Activated naive CD8-positive, alpha-beta T cell treated with anti-CD3 and anti-CD28 coated beads for 36 hours (primary cell): ENCODE measurements at places on chromosomes 12 and 14.

GRCh38 chr12:90399357-90399756, 555.6 kb downstream of the CCER1 start:
- H3K27me3 ChIP-seq: no peaks in the 10 kb centered on the region
- H3K4me3 ChIP-seq: no peak overlapping the region
- no peaks in the 10 kb centered on the region for H3K4me1 ChIP-seq
- no peak overlapping the region for H3K27ac ChIP-seq
- DNase-seq: no peak

DNA sequence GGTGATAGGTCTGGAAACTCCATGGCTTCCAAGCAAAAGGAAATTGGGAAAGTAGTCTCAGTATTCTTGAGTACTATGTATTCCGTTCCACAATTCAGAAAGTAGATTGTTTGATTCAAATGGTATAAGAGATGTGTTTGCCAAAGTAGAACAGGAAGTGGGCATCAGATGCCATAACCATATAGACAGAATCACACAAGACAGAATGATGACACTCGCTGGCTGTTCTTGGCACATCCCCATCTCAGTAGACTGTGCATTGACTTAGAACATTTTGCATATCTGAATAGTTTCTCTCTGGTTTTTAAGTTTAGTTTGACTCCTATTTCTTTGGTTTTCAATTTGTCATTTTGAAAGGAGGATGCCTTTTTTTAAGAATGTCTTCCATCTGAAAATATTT, 221.1 kb upstream of the RGS6 start:
- peaks cover 13% of the 10 kb centered on the region for H3K4me1 ChIP-seq
- no peaks in the 10 kb centered on the region for H3K27me3 ChIP-seq
- H3K4me3 ChIP-seq: no peak overlapping the region
- peak overlapping the region; percentile 19 for H3K27ac ChIP-seq
- peaks cover 23% of the 10 kb centered on the region for H3K36me3 ChIP-seq

GRCh38 chr12:26153421-26154154, 28.8 kb upstream of the BHLHE41 start:
- H3K36me3 ChIP-seq: no peaks in the 10 kb centered on the region
- no peak overlapping the region for H3K4me3 ChIP-seq
- no peaks in the 10 kb centered on the region for H3K4me1 ChIP-seq
- peaks cover 4% of the 10 kb centered on the region for H3K27me3 ChIP-seq
- no peak for DNase-seq
- H3K27ac ChIP-seq: no peak overlapping the region

- DNase-seq: no peak
- H3K4me1 ChIP-seq: no peaks in the 10 kb centered on the region
- no peak overlapping the region for H3K27ac ChIP-seq
- no peaks in the 10 kb centered on the region for H3K36me3 ChIP-seq
These were observed 157.3 kb upstream of the TMEM132C start for GRCh38 chr12:128109636-128110035.

DNA sequence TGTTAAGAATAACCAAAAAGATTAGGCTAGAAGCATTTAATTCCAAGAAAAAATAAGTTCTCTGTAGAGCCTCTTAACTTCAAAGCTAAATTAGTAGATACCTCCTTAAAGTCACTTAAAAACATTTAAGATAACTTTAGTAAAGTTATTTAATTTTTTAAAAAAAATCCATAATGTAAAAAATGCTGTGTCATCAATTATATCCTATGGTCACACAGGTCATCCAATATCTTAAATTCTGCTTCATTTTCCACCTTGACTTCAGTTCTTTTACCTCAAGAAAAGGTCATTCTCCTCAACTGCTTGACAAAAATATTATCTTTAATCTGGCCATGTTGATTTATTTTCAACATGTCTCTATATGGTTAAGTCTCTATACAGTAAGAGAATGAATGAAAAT, 274.3 kb downstream of the PRKD1 start:
- no peaks in the 10 kb centered on the region for H3K36me3 ChIP-seq
- H3K27me3 ChIP-seq: no peaks in the 10 kb centered on the region
- DNase-seq: no peak
- no peaks in the 10 kb centered on the region for H3K4me1 ChIP-seq
- no peak overlapping the region for H3K27ac ChIP-seq
- no peak overlapping the region for H3K4me3 ChIP-seq

DNA sequence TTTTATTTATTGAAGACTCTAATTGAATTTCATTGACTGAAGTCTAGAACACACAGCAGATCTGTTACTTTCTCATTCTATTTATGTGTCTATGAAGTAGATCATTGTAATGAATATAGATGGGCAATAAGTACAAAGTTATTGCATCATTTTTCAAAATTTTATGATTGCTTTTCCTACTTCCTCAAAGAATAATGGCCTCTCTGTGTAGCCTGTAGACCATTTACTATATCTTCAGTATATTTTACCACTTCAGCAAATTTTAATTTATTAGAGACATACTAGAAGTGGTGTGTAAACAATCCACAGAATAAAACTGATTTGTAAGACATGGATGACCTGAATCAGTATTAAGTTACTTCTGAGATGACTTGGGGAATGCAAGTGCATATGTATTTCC, 291.7 kb upstream of the FAR2 start:
- H3K4me1 ChIP-seq: no peaks in the 10 kb centered on the region
- H3K27ac ChIP-seq: no peak overlapping the region
- DNase-seq: no peak
- H3K4me3 ChIP-seq: no peak overlapping the region
- H3K27me3 ChIP-seq: peaks cover 4% of the 10 kb centered on the region

DNA sequence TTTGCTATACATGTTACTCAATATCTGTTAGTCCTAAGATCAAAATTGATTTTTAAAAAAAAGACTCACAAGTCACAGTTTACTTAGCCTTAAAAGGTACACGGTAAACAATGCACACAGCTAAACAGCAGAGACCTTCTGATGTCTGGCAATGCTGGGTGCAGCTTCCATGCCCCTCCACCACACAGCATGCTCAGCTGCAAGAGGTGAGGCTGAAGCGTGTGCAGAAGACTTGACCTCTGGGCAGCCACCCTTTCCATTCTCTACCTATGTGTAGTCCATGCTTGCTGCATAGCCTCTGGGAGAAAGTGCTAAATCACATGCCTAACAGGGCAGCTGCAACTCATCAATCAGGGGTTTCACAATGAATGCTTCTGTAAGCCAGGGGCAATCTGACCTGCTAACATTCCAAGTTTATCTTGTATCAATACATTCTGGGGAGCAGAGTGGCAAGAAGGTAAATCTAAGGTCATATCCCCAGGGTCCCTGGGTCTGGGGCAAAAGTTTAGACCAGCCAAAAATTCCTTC, 44.5 kb upstream of the AMN1 start:
- H3K27me3 ChIP-seq: no peaks in the 10 kb centered on the region
- no peak for DNase-seq
- H3K36me3 ChIP-seq: peaks cover 3% of the 10 kb centered on the region
- H3K4me3 ChIP-seq: no peak overlapping the region
- no peak overlapping the region for H3K27ac ChIP-seq

GRCh38 chr14:31943217-31943799, 133.8 kb upstream of the ARHGAP5 start:
- H3K4me1 ChIP-seq: peaks cover 7% of the 10 kb centered on the region
- no peaks in the 10 kb centered on the region for H3K36me3 ChIP-seq
- DNase-seq: no peak
- no peak overlapping the region for H3K27ac ChIP-seq
- H3K4me3 ChIP-seq: no peak overlapping the region

DNA sequence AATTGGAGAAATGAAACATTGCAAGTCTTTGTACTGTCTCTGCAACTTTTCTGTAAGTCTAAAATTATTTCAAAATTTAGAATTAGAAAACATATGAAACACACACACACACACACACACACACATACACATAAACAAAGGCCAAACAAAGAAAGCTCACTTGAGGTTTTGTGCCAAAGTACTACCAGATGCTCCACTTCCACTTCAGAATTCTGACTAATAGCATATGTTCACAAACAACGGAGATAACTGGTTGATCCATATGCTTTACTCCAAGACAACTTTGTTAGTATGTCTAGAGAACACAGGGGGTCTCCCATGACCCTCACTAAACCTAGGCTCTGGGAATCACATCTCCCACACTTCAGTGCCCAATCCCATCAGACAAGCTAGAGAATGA, 133.8 kb upstream of the CLEC14A start:
- no peaks in the 10 kb centered on the region for H3K4me1 ChIP-seq
- DNase-seq: no peak
- no peak overlapping the region for H3K27ac ChIP-seq
- no peaks in the 10 kb centered on the region for H3K36me3 ChIP-seq
- no peaks in the 10 kb centered on the region for H3K27me3 ChIP-seq
- no peak overlapping the region for H3K4me3 ChIP-seq

- no peak for DNase-seq
- no peaks in the 10 kb centered on the region for H3K36me3 ChIP-seq
- H3K4me3 ChIP-seq: no peak overlapping the region
- no peak overlapping the region for H3K27ac ChIP-seq
These were observed 151.6 kb downstream of the SEC23A start for GRCh38 chr14:38951451-38951850.

- H3K4me1 ChIP-seq: peaks cover 32% of the 10 kb centered on the region
- DNase-seq: no peak
- no peaks in the 10 kb centered on the region for H3K27me3 ChIP-seq
- H3K27ac ChIP-seq: no peak overlapping the region
- no peak overlapping the region for H3K4me3 ChIP-seq
These were observed 5.5 kb upstream of the GPR19 start for GRCh38 chr12:12701457-12701856.

DNA sequence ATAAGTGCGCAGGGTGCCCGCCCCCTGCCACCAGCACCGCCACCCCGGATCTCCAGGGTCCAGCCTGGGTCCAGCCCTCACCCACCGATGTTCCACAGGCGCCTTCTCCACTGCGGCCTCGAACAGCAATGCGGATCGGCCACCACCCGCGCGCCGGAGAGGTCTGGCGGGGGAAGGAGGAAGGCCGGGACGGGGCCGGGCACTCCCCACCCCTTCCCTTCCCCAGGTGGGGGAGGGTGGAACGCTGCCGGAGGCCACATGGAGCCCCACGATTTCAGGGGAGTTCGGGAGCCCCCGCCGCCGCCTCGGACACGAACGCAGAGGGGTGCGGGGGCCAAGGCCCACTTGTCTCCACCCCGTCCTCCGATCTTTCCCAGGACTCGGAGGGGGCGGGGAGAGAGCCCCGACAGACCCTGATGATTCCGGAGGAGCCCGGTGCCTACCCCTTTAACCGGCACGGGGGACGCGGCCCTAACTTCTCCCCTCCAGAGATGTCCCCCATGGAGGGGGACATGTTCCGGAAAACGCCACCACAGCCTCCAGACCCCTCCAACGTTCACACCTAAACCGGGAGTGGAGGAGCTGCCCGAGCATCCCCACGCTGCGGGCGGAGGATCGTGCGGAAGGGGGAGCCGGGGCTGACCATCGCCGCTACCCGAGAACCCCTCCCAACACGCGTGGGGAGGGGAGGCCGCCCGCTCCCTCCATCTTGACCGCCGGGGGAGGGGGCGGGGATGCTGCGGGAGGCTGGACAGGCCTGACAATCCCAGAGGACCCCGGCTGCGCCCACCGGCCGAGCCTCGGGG, 1.1 kb downstream of the ATXN2 start:
- peaks cover 2% of the 10 kb centered on the region for H3K36me3 ChIP-seq
- DNase-seq: peak; percentile 42
- peak overlapping the region; percentile 87 for H3K4me3 ChIP-seq
- H3K4me1 ChIP-seq: peaks cover 26% of the 10 kb centered on the region
- H3K27ac ChIP-seq: peak overlapping the region; percentile 83

GRCh38 chr14:100330388-100330931, 7.3 kb downstream of the SLC25A47 start:
- no peak for DNase-seq
- no peak overlapping the region for H3K4me3 ChIP-seq
- no peak overlapping the region for H3K27ac ChIP-seq
- peaks cover 15% of the 10 kb centered on the region for H3K36me3 ChIP-seq
- no peaks in the 10 kb centered on the region for H3K4me1 ChIP-seq

DNA sequence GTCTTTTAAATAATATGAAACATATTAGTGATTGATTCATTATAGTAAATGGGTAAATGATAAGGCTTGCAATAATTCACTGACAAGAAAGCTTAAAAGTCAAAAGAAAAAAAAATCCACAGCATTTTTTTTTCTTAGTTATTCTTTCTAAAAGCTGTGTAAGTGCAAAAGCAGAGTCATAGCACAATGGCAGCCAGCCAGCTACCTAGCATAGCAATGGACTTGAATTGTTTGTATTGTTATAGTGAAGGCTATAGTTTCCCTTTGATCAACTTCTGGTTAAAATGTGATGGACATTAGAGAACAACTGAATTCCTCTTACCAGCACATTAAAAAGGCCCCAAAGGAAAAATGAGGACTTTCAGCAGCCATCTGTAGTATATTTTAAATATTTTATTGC, 232.1 kb downstream of the NAV3 start:
- no peak overlapping the region for H3K27ac ChIP-seq
- H3K4me1 ChIP-seq: no peaks in the 10 kb centered on the region
- DNase-seq: no peak
- no peaks in the 10 kb centered on the region for H3K36me3 ChIP-seq
- H3K4me3 ChIP-seq: no peak overlapping the region

- H3K27ac ChIP-seq: no peak overlapping the region
- no peaks in the 10 kb centered on the region for H3K4me1 ChIP-seq
- peaks cover 11% of the 10 kb centered on the region for H3K27me3 ChIP-seq
- H3K36me3 ChIP-seq: no peaks in the 10 kb centered on the region
These were observed 325.8 kb upstream of the DIO3 start for GRCh38 chr14:101235335-101236103.

DNA sequence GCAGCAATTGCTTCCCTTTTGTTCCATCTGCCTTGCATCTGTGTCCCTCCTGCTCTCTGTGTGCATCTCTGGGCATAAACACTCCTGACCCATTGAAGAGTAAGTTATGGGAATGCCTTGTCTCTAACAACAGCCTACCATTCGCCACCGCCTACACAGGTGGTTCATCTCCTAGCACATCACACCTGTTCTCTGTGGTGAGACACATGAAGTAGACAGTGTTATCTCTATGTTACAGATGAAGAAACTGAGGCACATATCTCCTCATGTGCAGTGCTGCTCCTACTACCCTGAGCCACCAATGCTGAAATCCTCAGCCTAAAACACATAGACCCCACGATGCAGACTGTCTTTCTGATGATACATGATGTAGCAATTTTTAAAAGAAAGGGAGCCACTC, 77.6 kb downstream of the PITPNM2 start:
- H3K36me3 ChIP-seq: no peaks in the 10 kb centered on the region
- no peak overlapping the region for H3K4me3 ChIP-seq
- no peak for DNase-seq
- no peak overlapping the region for H3K27ac ChIP-seq

DNA sequence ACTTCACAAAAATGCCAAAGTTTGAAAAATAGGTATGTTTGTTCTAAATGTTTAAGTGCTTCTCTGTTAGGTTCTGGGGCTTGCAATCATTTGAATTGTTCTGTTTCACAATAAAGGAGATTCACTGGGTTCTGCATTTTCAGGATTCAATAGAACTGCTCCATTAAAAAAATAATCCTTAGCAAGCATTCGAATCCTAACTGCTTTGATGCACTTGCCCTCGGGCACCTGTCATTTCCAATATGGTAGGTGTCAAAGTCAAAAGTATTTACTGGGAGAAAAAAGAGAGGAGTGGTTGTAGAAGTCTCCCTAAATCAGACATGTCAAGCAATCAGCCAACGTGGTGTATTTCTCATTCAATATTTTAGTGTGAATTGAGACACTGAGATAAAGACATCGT, 5.5 kb downstream of the APOLD1 start:
- H3K4me1 ChIP-seq: peaks cover 17% of the 10 kb centered on the region
- no peak for DNase-seq
- no peak overlapping the region for H3K27ac ChIP-seq
- H3K27me3 ChIP-seq: no peaks in the 10 kb centered on the region
